Right hindlimb (tissue), 1 donor: ENCODE measurements at places on chromosomes 13 and 19.
A peak's percentile ranks its signal among the peaks of the same experiment; 100 is the strongest.

DNA sequence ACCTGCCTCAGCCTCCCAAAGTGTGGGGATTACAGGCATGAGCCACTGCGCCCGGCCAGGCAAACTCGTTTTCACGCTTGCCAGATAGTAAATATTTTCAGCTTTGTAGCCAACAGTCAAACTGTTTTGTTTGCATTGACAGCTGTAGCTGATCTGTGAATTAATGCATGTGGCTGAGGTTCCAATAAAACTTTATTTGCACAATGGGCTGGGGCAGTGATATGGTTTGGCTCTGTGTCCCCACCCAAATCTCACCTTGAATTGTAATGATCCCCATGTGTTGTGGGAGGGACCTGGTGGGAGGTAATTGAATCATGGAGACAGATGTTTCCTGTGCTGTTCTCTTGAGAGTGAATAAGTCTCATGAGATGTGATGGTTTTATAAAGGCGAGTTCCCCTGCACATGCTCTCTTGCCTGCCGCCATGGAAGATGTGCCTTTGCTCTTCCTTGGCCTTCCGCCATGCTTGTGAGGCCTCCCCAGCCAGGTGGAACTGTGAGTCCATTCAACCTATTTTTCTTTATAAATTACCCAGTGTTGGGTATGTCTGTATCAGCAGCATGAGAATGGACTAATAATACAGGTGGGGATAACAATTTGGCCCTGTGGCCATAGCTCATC is 22.4 kb upstream of the RANBP3 start:
- no peak for DNase-seq

- no peak for DNase-seq
Measured at GRCh38 chr19:17323964-17324332, 10.7 kb downstream of the ANO8 start.

DNA sequence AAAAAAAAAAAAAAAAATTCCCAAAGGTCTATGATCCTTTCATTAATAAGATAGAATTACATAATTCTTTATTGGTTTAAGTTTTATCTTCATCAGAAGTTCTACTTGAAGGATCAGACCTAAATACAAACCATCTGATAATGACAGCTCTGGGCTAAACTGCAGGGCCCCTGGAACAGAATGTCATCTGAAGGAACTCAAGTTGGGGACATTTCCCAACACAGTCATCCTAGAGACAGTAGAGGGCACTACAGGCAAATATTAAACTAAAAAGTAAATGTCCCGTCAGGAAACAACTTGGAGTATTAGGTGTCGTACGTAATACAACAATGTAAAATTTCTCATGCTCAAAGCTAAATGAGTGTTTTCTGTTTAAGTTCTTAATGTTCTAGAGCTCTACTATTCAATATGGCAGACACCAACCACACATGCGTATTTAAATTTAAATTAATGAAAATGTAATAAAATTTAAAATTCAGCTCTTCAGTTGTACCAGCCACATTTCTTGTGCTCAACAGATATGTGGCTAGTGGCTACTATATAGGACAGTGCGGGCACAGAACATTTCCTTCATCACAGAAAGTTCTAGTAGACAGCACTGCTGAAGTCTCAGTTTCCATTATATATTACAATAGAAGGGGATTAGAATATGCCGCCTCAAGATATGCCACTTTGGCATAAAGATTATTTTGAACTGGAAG is 21.8 kb upstream of the NAXD start:
- no peak for DNase-seq

DNA sequence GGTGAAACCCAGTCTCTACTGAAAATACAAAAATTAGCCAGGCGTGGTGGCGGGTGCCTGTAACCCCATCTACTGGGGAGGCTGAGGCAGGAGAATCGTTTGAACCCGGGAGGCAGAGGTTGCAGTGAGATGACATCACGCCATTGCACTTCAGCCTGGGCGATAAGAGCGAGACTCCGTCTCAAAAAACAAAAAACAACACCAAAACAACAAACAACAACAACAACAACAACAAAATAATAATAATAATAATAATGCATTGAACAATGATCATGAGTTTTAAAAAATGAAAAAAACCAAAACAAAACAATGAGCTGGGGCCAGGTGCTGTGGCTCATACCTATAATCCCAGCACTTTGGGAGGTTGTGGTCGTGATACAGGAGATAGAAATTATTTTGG is 23.1 kb upstream of the HOMER3 start:
- no peak for DNase-seq

DNA sequence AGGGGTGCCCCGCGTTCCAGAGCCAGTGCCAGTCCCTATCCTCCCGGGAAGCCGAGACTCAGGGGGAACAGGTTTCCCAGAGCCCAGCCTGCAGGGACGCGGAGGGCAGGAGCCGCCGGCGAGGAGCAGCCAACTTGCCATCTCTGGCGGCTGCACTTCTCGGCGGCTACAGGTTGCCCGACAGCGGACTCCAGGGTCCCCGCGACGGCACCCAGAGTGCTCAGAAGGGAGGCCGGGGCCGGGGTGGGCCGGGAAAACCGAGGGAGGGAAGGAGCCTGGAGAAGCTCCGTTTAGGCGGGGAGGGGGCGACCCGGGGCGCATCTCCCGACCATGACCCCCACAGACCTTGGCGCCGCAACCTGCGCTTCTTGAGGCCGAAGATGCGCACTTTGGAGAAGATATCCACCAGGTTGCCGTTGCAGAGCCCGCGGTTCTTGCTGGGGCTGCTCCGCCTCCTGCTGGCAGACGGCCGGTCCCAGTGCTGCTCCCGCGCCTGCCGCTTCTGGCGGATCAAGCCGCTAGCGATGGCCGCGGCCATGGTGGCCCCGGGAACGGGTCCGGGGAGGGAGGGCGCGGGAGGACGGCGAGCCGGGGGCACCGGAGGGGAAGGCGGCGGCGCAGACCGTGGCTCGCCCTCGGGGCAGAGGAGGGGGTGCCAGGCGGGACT is 463.8 kb downstream of the ITGBL1 start:
- peak; percentile 34 for DNase-seq
